Upper lobe of right lung (tissue), 1 donor: ENCODE measurements at places on chromosomes 1 and 21.

DNA sequence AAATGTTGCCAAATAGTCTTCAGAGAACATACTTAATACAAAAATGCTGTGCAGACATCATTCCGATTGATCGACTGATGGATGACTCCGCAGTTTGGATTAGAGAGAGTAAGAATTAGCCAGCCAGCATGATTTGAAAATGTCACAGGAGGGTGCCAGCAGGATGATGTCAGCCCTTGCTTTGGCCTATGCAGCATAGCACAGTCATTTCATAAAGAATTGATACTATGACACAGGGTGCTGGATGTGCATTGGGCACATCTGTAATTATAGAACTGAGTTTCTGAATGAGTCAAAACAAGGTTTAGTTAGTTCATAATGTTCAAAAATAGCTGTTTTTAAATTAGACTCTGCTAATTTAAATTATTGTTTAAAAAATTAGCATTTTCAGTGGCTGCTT is 21.6 kb upstream of the TRAF5 start:
- no peak for DNase-seq
- H3K36me3 ChIP-seq, result peaks cover 55% of the 10 kb centered on the region
- H3K27ac ChIP-seq, result no peak overlapping the region
- H3K27me3 ChIP-seq, result no peaks in the 10 kb centered on the region
- no peaks in the 10 kb centered on the region for H3K4me1 ChIP-seq

- no peak overlapping the region for H3K27ac ChIP-seq
- DNase-seq, result no peak
- peaks cover 13% of the 10 kb centered on the region for H3K4me1 ChIP-seq
- no peak overlapping the region for H3K4me3 ChIP-seq
- no peaks in the 10 kb centered on the region for H3K27me3 ChIP-seq
- H3K36me3 ChIP-seq, result peaks cover 6% of the 10 kb centered on the region
These were observed 1.6 kb downstream of the DONSON start for GRCh38 chr21:33586927-33587326.

DNA sequence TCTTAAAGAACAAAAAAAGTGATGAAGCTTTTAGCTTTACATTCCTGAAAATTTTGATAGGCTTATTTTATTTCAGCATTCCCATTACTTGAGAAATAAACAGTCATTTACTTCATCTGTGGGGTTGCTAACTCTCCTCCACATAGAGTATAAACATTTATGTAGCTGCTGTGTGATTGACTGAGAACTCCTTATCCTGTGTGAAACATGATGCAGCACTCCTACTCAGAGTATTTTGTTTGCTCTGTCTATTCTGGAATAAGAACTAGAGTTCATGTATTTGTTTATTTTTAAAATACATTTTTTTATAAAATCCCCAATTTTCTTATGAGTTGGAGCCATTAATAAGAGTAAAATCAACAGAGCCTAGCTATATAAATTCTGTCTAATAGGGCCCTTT is 318.7 kb upstream of the SPAG17 start:
- no peaks in the 10 kb centered on the region for H3K27me3 ChIP-seq
- H3K36me3 ChIP-seq, result no peaks in the 10 kb centered on the region
- no peak overlapping the region for H3K4me3 ChIP-seq
- no peak for DNase-seq
- no peaks in the 10 kb centered on the region for H3K4me1 ChIP-seq

DNA sequence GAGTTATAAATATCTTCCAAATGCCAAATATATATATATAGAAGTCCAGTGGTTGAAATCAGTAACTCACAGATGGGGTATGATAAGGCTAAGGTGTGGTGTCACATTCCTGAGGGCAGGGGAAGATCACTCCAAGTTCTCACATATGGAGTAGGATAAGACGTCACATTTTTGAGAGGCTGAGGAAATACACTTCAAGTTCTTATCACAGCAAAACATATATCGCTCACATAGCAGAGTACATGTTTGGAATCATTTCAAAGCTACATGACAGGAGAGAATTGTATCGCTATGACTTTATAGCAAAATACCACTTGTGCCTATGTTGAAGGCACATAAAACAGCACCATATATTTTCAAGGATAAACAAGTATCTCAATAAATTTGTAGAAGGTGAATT is 55.1 kb downstream of the RBM11 start:
- H3K36me3 ChIP-seq, result no peaks in the 10 kb centered on the region
- H3K27me3 ChIP-seq, result peaks cover 14% of the 10 kb centered on the region
- H3K4me3 ChIP-seq, result no peak overlapping the region

DNA sequence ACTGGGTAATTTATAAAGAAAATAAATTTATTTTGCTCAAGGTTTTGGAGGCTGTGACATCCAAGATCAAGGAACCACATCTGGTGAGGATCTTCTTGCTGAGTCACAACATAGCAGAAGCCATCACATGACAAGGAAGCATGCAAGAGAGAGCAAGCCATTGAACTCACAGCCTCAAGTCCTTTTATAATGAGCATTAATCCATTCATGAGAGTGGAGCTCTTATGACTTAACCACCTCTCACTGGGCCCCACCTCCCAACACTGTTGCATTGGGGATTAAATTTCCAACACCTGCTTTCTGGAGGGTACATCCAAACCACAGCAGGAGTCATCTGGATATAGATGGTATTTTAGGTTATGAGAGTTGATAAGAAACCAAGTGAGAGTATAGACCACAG is 20.6 kb upstream of the EGLN1 start:
- H3K27ac ChIP-seq, result no peak overlapping the region
- no peaks in the 10 kb centered on the region for H3K27me3 ChIP-seq
- H3K4me1 ChIP-seq, result no peaks in the 10 kb centered on the region

GRCh38 chr1:107149946-107150345 is 9.1 kb downstream of the NTNG1 start:
- H3K27ac ChIP-seq, result no peak overlapping the region
- no peaks in the 10 kb centered on the region for H3K4me1 ChIP-seq
- H3K4me3 ChIP-seq, result no peak overlapping the region
- DNase-seq, result no peak

DNA sequence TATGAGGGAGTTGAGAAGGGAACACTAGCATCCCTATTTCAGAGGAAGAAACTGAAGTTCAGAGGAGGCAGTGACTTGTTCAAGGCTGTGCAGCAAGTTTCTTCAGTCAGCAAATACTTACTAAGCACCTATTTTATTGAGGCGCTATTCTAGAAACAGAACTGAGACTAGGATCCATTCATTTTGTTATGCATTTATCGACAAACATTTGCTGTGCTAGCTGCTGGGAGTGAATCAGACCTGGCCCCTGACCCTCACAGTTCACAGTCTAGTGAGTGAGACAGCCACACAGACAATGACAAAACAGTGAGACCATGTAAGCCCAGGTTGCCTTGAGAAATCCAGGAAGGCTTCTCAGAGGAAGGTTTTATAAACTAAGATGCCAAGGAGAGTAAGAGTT is 28.2 kb downstream of the TRIM62 start:
- H3K27me3 ChIP-seq, result no peaks in the 10 kb centered on the region
- DNase-seq, result no peak
- no peak overlapping the region for H3K27ac ChIP-seq
- peaks cover 9% of the 10 kb centered on the region for H3K36me3 ChIP-seq

DNA sequence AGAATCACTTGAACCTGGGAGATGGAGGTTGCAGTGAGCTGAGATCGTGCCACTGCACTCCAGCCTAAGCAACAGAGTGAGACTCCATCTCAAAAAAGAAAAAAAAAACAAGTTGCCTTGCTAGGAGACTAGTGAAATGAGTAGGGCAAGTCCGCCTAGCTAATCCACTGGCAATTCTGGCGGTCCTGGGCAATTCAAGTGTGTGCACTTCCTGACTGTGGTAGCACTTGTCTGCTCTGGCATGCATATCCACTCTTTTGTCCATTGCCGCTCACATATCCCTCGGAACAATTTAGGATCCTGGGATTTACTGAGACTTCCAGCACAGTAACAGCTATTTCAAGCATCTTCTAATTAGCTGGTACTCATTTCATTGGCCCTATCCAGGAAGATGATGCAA is 426.3 kb upstream of the ADGRL2 start:
- H3K27ac ChIP-seq, result no peak overlapping the region
- no peaks in the 10 kb centered on the region for H3K4me1 ChIP-seq
- H3K4me3 ChIP-seq, result no peak overlapping the region
- H3K36me3 ChIP-seq, result no peaks in the 10 kb centered on the region

- H3K4me3 ChIP-seq, result no peak overlapping the region
- H3K4me1 ChIP-seq, result peaks cover 15% of the 10 kb centered on the region
- H3K27me3 ChIP-seq, result no peaks in the 10 kb centered on the region
- peak overlapping the region; percentile 11 for H3K27ac ChIP-seq
- H3K36me3 ChIP-seq, result no peaks in the 10 kb centered on the region
- no peak for DNase-seq
These were observed 27.8 kb downstream of the FBXO42 start for GRCh38 chr1:16324456-16324890.

DNA sequence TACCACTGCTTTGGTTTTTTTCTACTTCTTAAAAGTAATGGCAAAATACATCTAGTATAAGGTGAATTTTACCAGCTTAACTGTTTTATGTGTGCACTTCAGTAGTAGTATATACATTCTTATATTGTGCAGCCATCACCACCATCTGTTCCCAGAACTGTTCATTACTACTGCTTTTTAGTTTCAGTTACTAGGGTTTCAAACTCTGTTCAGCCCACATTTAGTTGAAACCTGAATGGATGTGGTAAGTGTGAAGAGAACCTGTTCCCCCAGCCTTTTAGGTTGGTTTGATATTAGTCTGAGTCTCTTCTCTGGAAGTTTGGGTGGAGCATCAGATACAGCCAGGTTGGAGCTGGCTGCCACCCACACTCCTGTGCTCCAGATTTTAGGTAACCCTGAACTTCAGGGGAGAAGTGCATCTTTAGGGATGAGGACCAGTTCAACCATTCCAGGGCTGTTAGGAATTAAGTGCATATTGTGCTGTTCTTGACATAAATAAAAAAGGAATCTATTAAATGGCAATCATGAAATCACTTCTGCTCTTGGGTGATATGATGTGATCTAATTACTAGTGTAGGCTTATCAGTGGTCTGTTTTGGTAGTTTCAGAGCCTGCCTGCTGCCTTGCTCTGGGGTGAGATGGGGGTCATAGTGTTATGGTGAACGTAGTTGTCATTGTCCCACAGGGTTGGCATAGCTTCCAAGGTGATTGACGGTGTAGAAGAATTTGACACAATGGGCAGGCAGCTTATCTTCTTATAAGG is 32.1 kb downstream of the URB2 start:
- H3K27me3 ChIP-seq, result no peaks in the 10 kb centered on the region
- H3K4me1 ChIP-seq, result peaks cover 5% of the 10 kb centered on the region
- no peak for DNase-seq
- H3K36me3 ChIP-seq, result peaks cover 54% of the 10 kb centered on the region
- no peak overlapping the region for H3K27ac ChIP-seq
- no peak overlapping the region for H3K4me3 ChIP-seq

DNA sequence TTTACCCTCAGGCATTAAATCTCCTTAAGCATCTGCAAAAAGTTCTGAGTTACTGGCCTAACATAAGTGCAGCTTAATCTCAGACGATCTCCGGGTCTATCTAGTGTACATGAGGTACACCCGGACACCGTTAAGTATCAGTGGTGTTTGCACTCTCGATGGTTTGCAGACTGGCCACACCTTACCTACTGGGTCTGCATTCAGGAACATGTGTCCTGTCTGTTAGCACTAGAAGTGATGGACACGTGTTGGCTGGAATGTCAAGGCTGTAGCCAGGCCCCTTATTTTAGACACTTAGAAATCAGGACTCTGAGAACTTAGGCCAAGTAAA is 783 bp upstream of the AGL start:
- no peaks in the 10 kb centered on the region for H3K36me3 ChIP-seq
- H3K4me1 ChIP-seq, result peaks cover 4% of the 10 kb centered on the region
- no peak for DNase-seq
- peak overlapping the region; percentile 89 for H3K27ac ChIP-seq
- peak overlapping the region; percentile 83 for H3K4me3 ChIP-seq

- no peaks in the 10 kb centered on the region for H3K36me3 ChIP-seq
- peak; percentile 84 for DNase-seq
- H3K27ac ChIP-seq, result no peak overlapping the region
- H3K4me1 ChIP-seq, result peaks cover 6% of the 10 kb centered on the region
- peak overlapping the region; percentile 48 for H3K4me3 ChIP-seq
- H3K27me3 ChIP-seq, result no peaks in the 10 kb centered on the region
These were observed 5.1 kb downstream of the CLCNKB start for GRCh38 chr1:16048573-16049189.

GRCh38 chr1:58805716-58806571 is 22.1 kb upstream of the JUN start:
- H3K4me3 ChIP-seq, result no peak overlapping the region
- H3K27ac ChIP-seq, result no peak overlapping the region
- no peaks in the 10 kb centered on the region for H3K27me3 ChIP-seq
- H3K4me1 ChIP-seq, result peaks cover 17% of the 10 kb centered on the region
